HS-5 (cell line): ENCODE measurements at places on chromosomes 13 and 19.
A peak's percentile ranks its signal among the peaks of the same experiment; 100 is the strongest.

DNA sequence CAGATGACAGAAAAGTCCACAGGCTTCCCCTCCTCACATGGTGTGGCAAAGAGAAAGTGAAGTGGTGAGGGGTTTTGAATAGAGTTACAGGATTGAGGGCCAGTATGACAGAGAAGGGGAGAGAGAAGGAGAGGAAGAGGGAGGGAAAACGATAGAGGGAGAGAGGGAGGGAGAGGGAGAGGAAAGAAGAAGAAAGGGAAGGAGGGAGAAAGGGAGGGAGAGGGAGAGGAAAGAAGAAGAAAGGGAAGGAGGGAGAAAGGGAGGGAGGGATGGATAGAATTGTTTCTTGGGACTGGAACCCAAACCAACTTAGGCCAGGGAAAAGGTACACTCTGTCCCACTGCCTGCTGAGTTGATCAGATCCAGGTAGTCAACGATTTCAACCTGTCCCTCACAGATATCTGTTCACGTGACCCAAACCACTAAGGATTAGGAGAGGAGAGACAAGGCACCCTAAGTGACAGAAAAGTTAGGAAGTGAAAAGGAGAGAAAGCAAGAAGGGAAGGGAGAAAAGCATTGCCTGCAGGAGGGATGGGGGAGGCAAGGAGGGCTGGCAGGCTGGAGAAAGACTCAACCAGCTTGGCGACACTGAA lies 8.1 kb upstream of the IGFL3 start:
- DNase-seq = no peak

GRCh38 chr19:18280247-18281081 lies 958 bp downstream of the JUND start:
- DNase-seq = no peak

DNA sequence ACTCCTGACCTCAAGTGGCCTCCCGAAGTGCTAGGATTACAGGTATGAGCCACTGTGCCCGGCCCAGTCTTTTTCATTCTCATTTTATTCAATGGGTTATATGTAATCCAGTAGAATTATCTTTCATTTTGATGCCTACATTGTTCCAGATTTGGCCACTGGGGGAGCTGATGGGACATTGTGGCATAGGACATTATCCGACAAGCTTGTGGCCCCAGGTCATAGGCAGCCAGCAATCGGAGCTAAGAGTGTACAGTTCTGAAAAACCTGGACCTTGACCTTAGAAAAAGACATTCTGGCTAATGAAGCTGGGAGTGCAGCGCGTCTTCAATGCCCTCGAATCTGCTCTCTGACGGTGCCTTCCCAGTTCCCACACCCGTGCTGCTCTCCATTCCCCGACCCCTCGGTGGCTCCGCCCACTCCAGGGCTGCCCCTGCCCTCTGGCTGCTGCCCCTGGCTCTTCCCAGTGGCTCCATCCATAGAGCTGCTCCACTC lies 108.7 kb downstream of the TEX29 start:
- DNase-seq = no peak

DNA sequence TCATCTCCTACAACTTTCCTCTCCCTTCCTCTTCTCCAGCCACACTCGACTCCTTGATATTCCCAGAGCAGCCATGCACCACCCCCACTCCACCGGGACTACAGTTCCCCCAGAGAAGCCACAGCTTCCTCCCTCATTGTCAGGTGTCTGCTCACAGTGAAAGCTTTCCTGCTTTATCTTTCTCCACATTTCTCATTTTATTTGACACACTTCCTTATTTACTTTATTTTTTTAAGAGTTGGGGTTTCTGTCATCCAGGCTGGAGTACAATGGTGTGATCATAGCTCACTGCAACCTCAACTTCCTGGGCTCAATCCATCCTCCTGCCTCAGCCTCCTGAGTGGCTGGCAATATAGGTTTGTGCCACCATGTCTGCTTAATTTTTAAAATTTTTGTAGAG lies 464.6 kb downstream of the MYO16 start:
- DNase-seq = no peak

DNA sequence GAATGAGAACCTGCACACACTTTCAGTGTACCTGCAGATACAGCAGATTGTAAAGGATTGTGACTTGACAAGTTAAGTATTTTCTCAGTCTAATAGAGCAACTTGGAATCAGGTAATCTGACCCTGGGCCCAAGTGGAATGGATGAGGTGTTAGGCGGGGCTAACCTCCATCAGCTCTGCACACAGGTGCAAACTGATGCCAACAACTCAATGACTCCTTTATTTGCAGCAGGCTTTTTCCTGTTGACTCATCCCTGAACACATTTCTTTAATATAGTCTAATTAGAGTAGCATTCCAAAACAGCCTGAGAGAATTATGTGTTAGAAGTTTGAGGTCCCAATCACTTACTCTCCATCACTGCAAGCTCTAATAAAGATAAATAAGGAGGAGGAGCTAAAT lies 48.8 kb downstream of the TPT1 start:
- DNase-seq = peak; percentile 15

GRCh38 chr13:27980280-27980998 lies 8.1 kb downstream of the URAD start:
- no peak for DNase-seq

- no peak for DNase-seq
Measured at GRCh38 chr13:27534108-27534980, 84.0 kb upstream of the MTIF3 start.

DNA sequence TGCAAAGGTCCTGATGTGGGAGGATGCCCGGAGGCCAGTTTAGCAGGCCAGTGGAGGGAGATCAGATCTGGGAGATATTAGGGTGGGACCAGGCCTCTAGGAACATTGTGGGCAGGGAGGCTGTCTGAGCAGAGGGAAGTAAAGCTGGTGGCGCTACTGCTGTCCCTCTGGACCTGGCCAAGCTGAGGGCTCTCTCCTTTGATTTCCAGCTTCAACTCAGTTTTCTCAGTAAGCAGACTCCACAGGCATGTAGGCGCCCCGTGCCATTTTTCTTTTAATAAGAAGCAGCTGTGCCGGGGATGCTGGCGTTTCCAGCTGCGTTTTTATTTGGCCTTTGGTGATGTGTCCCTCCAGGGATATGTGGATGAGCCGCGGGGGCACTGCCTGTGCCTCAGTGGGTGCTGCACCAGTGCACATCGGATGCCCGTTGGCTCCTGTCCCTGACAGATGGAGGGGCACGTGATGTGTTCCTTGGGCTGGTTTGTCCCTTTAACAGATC lies 6.7 kb downstream of the DNM2 start:
- DNase-seq = no peak

DNA sequence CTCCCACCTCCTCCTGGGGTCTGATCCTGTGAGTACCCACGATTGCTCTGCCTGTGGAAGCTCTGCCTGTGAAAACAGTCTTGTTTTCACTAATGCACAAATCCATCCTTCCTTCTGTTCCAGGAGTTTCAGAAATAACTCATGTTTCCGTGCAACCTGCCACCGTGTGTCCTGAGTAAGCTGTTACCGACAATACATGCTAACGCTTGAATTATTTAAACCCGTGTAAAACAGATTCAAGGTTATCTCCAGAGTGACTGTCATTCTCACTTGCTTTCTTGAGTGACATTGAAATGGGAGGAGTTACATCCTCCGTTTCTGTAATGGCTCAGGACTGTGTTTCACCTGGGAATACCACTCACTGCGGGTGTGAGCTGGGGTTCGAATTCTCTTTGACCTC lies 24.9 kb downstream of the GPR12 start:
- no peak for DNase-seq

DNA sequence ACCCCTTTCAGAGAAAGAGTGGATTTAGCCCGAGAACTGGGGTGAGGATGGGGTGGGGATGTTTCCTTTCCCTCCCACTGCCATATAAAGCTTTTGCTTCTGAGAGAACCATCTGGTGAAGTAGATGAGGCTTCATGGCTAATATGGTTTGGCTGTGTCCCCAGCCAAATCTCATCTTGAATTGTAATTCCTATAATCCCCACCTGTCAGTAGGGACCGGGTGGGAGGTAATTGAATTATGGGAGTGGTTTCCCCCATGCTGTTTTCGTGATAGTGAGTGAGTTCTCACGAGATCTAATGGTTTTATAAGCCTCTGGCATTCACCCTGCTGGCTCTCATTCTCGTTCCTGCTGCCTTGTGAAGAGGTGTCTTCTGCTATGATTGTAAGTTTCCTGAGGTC lies 270.9 kb downstream of the LMO7 start:
- no peak for DNase-seq

DNA sequence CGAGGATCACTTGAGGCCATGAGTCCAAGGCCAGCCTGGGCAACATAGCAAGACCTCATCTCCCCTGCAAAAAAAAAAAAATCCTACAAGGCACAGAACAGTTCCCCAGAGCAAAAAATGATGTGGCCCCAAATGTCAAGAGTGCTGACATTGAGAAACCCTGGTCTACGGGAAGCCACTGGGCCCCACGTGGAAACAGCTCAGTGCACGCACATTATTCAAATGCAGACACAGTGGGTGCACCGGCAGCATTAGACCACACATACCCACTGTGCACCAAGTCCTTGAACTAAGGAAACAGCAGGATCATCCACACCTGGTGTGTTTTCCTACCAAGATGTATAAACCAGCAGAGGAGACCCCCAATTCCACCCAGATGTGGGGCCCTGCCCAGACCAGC lies 35.0 kb upstream of the ADGRE5 start:
- DNase-seq = no peak

DNA sequence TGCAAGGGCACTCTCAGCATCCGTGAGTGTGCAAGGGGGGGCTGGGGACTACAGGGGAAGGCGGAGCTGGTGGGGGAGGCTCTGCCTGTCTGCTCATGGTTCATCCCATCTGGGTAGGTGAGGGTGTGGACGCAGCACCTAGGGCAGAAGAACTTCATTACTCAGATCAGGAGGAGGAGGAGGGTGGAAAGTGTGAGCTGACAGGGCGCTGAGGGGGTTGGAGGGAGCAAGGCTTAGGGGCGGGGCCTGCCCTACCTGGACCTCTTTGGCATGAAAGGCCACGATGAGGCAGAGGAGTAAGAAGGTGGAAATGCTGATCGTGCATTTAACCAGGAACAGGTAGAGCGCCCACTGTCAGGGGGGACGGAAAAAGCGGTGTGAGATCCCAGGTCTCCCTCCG lies 4.5 kb downstream of the KCNN4 start:
- DNase-seq = no peak

GRCh38 chr19:5947435-5947834 lies 30.5 kb downstream of the RANBP3 start:
- no peak for DNase-seq

- DNase-seq = no peak
Measured at GRCh38 chr13:108895220-108895704, 265.9 kb downstream of the MYO16 start.

DNA sequence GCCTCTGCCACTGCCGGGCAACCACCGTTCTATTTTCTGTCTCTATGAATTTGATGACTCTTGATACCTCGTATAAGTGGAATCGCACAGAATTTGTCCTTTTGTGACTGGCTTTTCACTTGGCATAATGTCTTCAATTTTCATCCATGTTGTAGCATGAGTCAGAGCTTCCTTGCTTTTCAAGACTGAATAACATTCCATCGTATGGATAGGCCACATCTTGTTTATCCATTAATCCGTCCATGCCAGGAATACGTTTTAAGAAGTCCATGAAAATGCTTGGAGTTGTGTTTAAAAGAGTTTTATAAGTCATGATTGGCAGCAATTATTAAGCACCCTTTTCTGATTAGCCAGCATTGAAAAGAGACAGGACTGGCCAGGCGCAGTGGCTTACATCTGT lies 53.6 kb upstream of the CLDN10 start:
- no peak for DNase-seq

DNA sequence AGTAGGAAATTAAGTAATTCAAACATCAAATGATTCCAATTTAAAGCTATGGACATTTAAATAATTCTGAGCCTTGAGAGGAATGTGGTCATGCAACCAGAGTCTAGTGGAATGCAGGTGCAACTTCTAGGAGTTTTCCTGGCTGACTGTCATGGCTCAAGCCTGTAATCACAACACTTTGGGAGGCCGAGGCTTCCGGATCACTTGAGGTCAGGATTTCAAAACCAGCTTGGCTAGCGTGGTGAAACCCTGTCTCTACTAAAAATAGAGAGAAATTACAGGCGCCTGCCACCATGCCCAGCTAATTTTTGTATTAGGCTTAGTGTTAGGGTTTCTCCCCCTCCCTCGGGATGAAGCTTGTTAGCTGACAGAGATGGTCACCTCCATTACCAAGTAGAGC lies 6.4 kb downstream of the ZNF808 start:
- no peak for DNase-seq

DNA sequence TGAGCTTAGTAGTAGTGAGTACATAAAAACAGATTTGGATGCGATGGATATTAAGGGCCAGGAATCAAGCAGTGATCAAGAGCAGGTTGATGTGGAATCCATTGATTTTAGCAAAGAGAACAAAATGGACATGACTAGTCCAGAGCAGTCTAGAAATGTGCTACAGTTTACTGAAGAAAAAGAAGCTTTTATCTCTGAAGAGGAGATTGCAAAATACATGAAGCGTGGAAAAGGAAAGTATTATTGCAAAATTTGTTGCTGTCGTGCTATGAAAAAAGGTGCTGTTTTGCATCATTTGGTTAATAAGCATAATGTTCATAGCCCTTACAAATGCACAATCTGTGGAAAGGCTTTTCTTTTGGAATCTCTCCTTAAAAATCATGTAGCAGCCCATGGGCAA lies 11.4 kb downstream of the CHAMP1 start:
- no peak for DNase-seq

DNA sequence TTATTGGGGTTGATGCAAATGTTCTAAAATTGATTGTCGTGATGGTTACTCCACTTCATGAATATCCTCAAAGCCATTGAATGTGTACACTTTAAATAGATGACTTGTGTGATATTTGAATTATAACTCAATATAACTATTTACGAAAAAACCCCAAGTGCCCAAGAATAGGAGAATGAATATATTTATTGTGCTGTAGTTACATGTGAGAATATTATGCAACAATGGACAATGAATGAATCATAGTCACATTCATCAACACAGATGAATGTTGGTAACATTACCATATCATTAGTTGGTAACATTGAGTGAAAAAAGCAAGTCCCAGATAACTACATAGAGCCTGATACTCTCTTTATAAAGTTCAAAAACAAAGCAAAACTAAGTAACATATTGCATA lies 127.8 kb upstream of the UBL3 start:
- no peak for DNase-seq

- DNase-seq = no peak
Measured at GRCh38 chr19:53927739-53928138, 18.7 kb downstream of the CACNG7 start.

GRCh38 chr13:100381595-100382224 lies 206.9 kb downstream of the GGACT start:
- DNase-seq = no peak

DNA sequence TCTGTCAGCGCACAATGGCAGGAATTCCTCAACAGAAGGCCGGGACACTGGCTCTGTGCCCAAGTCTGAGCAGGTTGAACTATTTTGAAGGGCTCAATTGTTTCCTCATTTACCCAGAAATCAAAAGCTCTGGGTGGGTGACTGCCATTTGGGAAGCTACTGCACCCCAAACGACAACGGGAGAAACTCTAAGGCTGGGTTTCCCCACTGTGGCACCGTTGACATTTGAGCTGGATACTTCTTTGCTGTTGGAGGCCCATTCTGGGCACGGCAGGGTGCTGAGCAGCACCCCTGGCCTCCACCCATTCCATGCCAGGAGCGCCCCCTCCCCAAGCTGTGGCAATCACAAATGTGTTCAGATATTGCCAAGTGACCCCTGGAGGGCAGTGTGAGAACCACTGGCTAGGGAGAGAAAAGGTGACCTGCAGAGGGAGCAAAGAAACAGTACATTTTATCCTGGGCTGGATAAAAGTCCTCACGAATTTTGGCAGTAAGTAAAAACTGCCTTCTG lies 62.5 kb downstream of the RFX2 start:
- DNase-seq = no peak

- DNase-seq = no peak
Measured at GRCh38 chr13:75685239-75685697, 49.1 kb downstream of the LMO7 start.

- no peak for DNase-seq
Measured at GRCh38 chr13:51818781-51819511, 15.0 kb upstream of the DHRS12 start.
